Vein endothelial cell (primary cell): ENCODE measurements at places on chromosomes 2 and 18. TPM values are rescaled to one million over a fixed set of nuclear protein-coding genes. Genes with fewer than 3 reads are reported as not detected.

Gene NT5C1B
- not detected in 2 replicates for total RNA-seq

Gene SDC1
- total RNA-seq = 3.9 and 5.9 TPM in 2 replicates

Gene EVX2
- not detected in 2 replicates for total RNA-seq

Gene MERTK
- total RNA-seq = 35.0 and 41.8 TPM in 2 replicates

Gene PARD3B
- total RNA-seq = 18.1 and 20.3 TPM in 2 replicates

Gene FN1
- 1,141 and 2,305 TPM in 2 replicates for total RNA-seq

Gene RAMP1
- not detected in 2 replicates for total RNA-seq

Gene FAM110C
- under 0.01 TPM in 2 replicates for total RNA-seq

Gene CYP1B1
- total RNA-seq = 1.3 and 1.6 TPM in 2 replicates

Gene BOLL
- total RNA-seq = not detected in 2 replicates

Gene SRD5A2
- total RNA-seq = not detected in 2 replicates
